ENCODE measurements at places on chromosomes 13 and 19. TPM values are rescaled to one million over a fixed set of nuclear protein-coding genes. Genes with fewer than 3 reads are reported as not detected.

- DNase-seq = no peak
Observed at GRCh38 chr19:57406516-57407123, 4.3 kb upstream of the ZNF17 start.

DNA sequence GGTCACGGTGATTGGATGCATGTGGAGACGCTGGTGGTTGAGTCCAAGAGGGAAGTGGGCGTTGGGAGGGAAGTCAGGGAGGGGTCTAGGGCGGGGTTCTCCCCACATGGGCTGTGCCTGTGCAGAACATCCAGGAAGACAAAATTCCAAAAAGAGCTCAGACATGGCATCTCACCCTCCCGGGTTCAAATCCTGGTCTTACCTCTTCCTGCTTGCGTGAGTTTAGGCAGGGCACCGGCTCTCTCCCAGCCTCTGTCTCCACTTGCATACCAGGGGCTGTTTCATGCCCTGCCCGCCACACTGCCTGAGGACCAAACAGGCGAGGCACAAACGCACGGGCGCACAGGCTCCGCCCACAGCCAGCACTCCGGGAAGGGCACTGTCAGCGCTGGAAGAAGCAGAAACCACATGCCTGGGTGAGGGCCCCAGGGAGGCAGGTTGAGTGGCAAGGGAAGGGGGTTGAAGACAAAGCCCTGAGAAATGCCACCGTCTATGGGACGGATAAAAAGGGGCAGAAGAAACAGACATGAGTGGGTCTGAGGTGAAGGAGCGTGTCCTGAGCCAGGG lies 123.6 kb upstream of the SOX1 start:
- DNase-seq = no peak

- no peak for DNase-seq
Observed at GRCh38 chr19:3450796-3451411, 29.4 kb downstream of the SMIM24 start.

DNA sequence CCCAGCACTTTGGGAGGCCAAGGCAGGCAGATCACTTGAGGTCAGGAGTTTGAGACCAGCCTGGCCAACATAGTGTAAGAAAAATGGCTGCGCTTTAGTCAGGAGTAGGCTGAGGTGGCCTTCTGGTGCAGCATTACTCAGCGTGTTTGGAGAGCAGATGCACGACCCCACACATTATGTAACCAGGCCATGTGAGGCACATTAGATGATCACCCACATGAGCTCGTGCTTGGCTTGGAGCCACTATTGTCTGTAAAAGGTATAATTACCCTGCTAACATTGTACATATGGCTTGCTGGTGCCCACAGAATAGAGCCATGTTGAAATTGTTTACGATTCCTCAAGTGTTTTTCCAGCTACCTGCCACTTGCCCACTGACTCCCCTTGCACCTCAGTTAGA lies 24.0 kb upstream of the SCEL start:
- no peak for DNase-seq

DNA sequence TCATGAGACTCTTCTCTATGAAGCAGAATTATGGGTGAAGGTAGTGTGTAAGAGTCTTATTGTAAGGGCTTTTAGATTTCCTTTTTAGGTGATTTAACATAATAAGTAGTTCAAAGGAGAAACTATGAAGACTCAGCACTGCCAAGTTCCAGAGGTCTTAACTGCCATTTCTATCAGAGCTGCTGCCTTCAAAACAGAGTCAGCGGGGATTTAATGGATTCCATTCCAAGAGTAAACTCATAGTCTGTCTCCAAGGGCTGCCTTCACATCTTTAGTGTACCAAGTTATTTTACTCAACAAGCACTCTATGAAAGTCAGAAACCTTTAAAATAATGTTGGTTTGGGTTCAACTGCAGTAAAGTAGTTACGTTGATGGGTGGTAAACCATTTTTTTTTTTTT lies 289.6 kb upstream of the HTR2A start:
- no peak for DNase-seq

DNA sequence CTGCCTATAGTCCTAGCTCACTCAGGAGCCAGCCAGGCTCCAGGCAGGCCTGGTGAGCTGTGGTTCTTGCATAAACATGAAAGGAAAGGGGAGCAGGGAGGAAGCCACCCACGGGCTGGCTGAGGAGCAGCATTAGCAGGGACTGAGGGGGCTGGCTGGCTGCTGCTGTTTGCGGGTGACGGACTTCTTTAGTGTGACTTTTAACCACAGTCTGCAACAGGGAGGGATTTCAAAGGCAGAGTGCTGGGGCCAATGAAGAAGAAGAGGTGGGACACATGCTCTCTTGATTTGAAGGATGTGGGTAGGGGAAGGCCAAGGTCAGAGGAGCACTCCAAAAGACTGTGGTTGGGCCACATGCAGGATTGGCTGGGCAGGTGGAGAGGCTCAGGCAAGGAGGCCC lies 223.0 kb downstream of the DNAJC15 start:
- no peak for DNase-seq

DNA sequence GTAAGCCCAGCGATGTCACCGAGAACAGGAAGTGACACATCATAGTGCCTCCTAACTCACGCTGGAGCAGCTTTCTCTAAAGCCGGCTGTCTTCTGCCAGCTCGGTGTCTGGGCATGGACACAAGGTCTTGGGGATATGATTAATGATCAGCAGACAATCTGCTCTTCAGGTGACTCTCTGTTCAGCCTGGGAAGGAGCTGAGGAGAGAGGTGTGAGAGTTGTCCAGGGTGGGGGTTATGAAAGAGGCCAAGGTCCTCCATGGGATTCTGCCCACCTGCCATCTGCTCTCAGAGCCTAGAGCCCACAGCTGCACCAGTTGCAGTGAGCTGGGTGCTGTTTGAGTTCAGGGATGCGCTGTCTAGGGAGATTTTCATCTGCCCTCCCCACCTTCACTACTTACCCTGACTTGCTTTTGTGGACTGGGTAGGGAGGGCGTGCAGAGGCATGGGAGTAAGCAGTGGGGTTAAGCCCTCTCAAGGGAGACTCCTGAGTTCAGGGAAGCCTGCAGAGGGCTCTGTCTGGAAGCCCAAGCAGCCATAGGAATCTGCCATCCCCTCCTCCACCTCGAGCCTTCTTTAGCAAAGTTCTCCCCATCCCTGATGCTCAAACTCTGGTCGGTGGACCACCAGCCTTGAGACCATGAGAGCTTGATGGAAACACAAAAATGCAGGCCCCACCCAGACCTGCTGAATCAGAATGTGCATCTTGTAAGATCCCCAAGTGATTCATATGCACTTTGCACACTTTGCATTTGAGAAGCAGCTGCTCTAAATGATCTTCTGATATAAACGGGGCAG lies 539.7 kb downstream of the RFC3 start:
- DNase-seq = no peak

DNA sequence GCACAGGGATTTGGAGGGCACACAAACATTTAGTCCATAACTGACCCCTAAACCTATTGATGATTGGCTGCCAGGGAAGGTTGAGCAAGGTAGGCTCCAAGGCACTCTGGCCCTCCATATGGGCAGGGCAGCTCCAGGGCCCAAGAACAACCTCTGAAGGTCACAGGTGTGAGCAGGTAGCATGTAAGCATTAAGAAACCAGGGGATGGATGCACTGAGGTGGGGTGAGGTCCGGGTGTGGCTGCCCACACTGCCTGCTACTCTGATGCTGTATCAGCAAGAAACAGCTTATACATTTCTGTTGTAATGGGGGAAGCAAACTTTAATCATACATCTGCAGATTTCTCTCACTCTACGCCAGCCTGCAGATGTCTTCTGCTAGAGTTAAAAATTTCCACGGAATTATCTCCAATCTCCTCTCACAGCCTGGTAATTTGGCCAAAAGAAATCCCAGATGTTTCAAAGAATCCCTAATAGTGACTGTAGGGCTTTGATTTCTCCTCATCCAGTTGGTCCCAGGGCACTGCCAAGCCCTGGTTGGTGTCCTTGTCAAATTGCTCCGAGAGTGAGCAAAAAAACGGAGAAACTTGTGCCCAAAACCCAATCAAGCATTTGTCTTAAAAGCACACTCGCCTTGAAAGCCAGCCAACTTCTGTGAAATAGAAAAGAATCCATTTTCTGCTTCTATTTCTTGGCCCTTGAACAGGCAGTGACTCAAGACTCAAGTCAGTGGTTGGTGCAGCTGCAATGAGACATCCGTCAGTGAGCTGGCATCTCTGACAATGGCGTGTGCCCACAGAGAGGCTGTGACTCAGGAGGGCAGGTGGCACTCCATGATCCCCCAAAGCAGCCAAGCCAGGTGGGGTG lies 72.5 kb upstream of the MRI1 start:
- DNase-seq = peak; percentile 76

DNA sequence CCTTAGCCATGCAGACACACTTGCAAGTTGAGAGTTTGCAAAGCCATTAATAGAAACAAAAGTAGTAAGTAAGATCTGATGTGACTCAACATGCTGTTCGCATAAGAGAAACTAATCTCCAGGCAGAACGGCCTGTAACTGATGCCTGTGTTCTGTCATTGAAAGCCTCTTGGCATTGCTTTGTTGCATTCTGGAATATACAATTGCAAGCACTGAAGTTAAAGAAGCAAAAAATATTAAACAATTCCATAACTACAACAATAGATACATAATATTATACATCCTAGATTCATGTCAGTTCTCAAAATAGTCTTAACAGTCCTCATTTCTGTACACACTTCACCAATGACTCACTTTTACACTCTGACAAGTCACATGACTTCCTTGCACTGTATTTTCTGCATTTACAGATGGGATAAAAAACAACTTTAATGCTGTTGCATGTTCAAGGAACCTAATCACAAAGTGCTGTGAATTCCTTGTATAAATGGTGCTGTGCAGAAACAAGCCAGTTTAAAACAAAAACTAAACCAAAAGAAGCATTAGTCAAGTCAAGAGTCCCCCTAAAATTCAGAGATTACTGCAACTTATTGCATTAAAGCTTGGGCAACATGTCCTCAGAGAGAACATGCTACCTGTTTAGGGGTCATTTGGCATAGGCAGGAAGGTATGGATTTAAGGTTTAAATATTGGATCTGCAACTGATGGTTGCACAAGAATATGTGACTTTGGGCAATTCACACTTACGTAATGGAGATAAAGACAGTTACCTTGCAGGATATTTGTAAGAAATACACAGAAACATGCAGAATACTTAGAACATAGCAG lies 79.5 kb upstream of the SERP2 start:
- DNase-seq = no peak

DNA sequence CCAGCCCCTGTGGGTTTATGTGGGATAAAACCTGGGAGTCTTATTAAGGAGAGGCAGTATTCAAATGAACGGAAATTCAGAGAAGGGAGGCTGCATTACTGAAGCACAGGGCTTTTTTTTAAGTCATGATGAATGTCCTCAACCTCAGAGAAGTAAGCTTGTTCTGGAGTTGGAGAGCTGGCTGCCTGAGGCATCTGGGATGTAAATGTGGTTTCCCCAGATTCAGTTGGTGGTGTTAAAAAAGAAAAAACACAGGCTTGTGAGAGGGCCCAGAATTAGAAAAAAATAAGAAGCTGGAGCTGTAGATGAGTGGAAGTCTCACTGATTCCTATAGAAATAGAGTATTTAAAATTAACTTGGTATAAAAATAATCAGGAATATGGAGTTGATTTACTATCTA lies 64.0 kb upstream of the GPR12 start:
- no peak for DNase-seq

DNA sequence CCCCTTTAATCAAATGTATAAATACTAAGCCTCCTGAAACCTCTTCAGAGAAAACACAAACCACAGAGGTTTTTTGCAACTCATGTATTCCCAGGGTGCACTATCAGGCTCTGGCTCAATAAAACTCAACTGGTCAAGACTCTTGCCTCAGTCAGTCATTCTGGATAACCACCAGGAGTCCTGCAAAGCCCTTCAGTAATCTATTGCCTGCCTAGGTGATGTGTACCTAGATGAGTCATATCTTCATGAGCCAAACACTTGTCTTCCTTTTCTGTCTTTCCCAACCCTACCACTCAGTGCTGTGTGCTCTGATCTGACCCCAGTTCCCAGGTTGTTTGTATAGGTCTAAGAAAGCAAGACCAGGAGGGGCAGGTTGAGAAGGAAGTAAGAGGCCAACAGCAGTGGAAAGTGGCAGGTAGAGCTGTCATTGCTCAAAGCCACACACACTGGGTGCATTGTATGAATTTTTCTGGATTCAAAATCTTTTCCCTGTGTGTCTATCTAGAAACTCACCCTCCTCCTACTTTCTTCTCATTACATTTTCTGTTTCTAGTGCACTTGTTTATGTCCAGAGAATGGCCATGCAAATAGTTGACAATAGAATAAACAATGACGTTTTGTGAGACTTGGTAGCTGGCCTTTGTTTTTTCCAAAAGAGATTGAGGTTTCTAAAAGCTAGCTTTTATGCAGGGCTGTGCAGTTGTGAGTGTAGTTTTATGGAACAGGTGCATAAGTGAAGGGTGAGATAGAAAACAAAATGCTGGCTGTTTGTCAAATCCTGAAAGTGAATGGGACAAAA lies 48.1 kb downstream of the PSG1 start:
- DNase-seq = no peak

DNA sequence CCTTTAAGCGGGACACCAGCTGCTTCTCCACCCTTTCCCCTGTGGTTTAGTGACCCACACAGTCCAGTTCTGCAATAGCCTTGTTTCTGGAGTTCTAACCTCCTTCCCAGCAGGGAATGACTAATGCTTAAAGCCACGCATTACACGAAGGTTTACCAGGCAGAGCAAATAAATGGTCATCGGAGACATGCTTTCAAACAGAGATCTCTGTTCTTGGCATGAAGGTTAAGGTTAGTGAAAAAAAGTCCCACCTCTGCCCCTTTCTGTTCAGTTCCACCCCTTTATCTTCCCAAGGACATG lies 25.3 kb upstream of the MEDAG start:
- DNase-seq = no peak

DNA sequence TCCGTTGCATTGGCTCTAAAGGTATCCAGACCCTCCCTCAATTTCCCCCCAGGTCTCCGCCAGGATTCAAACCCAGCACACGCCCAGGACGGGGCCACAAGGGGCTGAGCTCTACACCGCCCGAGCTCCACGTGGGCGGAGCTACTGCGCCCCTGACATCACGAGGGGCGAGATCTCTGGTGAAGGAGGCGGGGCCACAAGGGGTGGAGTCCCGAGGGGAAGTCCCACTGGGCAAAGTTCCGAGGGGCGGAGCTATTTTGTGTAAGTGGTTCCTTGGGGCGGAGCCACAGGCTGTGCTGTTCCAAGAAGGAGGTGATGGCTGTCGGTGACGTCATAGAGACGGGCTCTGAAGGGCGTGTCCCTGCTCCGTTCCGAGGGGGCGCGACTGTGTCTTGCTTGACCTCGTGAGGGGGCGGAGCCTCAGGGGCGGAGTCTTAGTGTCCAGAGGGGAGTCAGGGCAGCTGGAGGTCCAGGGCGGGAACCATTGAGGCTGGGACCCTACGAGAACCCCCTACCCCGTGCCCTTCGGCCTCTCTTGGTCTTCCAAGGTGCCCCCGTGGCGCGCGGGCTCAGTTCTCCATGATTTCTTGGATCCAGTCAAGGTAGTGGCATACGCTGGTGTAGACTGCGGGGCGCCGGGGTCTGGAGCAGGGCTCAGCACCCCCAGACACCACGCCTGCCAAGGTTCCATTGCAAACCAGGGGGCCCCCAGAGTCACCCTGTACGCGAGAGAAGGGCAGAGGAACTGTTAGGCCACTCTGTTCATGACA lies 1.3 kb upstream of the KLK8 start:
- no peak for DNase-seq

SIGLEC5 gene
- not detected for total RNA-seq
